ENCODE measurements at places on chromosomes 7 and 10.

- no peak for DNase-seq
Measured at GRCh38 chr10:131141645-131142516, 169.6 kb downstream of the TCERG1L start.

- DNase-seq = no peak
Measured at GRCh38 chr10:79336739-79337138, 10.5 kb upstream of the PPIF start.

DNA sequence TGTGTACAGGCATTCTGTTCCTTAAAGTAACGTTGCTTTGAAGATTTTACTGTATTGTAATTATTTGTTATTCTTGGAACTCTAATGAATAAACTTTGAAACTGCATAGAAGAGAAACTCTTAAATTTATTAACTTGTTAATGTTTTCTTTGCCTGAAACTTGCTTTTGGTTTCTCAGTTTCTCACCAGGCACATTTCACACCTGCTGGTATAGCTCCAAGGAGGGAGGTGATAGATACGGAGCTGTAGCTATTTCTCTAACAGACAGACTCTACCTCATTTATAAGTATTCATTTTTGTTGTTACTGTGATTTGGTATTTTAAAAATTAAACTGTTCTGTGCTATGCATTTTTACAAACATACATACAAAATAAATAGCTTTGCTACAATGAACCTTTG lies 32.7 kb downstream of the R3HCC1L start:
- no peak for DNase-seq

DNA sequence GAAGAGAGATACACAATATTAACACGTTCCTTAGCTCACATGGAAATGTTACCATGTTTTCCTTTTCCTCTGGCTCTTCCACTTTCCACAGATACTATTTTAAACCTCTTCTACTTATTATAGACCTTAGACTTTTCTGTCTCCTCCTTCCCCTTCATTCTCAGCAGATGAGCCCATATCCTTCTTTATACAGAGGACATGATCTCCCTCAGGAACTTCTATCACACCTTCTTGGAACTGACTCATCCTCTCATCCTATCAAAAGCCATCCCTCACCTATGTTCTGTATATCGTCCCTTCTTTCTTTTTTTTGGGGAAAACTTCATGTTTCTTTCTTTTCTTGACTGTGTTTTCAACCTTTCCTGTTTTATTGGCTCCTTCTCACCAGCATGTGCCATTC lies 20.8 kb downstream of the MTPN start:
- DNase-seq = no peak

- no peak for DNase-seq
Measured at GRCh38 chr7:101693498-101694091, 64.5 kb upstream of the MYL10 start.

- no peak for DNase-seq
Measured at GRCh38 chr7:29511851-29512250, 51.8 kb upstream of the PRR15 start.

DNA sequence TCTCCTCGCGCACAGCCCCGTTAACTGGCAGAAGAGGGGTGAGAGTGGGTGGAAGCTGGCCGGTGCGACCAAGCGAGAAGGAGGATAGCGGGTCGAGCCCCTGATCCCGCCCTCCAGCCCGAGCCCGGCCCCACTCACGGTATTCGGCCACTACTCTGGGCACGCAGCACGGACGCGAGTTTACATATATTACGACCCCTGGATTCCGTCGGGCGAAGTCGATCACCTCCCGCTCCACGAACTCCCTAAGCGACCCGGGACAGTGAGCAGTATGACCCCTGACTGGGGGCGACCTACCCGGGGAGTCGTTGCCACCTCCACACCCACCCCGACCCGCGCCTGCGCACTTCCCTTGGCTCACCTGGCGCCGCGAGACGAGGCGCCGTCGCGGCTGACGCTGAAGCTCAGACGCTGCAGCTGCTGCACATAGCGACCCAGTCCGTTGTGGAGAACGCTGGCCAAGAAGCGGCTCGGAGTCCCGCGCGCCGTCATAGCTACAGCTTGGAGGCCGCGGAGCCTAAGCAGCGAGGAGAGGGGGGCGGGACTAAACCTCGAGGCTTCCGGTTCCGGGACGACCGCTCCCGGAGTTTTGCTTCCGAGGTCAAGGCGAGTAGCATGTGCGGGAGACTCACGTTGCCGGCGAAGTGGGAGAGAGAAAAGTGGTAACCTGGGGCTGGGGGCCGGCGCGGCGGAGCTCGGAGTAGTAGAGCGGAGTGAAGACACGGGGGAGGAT lies at the start of the genes MRPL43 and TWNK:
TSS of gene MRPL43 (minus strand) at position 546 of the 733 bp plus-strand sequence. CDS start at position 492, 54 bp downstream.
TSS of gene TWNK (plus strand) at position 592 of the 733 bp plus-strand sequence. CDS start 668 bp downstream, outside the sequence.
- DNase-seq = peak; percentile 60

DNA sequence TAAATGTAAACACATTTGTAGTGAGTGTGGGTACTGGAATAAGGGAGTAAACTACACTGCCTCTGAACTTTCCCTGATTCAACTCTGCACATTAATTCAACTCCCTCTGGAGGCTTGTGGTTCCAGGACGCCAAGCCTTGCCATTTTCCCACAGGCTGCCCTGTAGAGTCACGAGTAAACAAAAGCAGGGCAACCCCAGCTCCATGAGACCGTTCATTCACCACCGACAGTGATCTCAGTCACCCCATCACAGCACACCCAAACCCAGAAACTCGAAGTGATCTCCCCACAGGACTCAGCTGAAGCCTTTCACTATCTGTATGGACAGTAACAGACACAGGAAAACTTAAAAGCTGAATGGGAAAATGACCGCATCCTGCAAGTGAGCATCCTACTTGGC lies 218.8 kb upstream of the FRMD4A start:
- DNase-seq = no peak

- DNase-seq = no peak
Measured at GRCh38 chr7:85041605-85042216, 145.1 kb downstream of the SEMA3D start.

DNA sequence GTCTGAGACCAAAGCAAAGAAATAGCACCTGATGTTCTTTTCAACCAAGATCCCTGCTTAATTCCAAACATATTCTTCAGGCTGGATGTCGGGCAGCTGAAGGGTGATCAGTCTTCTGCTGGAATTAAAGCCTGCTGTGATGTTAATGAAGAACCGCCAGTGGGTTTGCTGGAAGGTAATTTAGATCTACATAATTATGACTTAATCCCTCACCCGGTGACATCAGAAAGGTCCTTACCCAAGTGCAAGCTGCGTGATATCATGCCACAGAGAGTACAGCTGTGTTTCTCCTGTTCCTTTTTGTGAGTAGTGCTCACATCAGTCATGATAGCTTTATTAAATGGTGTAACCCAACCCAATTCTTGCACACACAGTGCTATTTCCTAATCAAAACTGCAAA lies 29.1 kb upstream of the LRGUK start:
- DNase-seq = no peak

GRCh38 chr7:156058248-156058647 lies 246.0 kb upstream of the SHH start:
- DNase-seq = no peak

GRCh38 chr7:98105942-98106544 lies 619 bp upstream of the LMTK2 start:
- DNase-seq = no peak

GRCh38 chr7:76069238-76069638 lies 21.3 kb downstream of the MDH2 start:
- DNase-seq = no peak

DNA sequence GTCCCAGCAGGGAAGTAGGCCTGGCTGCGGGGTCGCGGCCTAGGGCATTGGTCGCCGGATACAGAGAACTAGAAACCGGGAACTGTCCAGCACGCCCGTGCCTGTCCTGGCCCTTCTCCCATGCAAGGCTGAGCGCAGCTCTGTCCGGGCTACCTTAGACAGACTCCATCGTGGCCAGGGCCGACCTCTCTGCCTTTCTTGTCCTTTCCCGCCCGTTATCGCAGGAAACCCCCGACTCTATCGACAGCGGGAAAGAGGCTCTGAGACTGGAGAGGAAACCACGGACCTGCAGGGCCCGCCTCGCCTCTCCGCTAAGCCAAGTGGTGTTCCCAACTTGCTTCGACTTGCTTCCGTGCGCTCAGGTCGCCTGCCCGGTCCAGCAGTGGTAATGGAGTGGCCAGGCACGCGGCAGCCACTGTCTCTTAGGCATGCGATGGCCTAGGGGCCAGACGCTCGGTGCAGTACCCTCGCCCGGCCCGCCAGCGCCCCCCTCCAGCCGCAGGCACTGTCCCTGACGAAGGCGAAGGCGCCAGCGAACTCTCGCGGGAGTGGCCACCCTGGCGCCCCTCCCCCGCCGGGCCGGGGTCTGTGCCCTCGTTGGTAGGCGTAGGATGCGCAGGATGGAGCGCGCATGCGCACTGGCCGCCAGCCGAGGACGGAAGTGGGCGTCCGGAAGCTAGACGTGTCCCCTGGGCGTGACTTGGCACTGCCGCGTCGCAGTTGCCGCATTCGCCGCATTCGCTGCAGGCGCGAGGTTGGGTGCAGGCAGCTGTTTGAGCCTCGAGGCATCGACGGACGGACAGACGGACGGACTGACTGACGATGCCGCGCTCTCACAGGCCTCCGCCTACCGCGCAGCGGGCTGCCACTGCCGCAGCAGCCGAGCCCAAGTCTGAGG lies 54.4 kb downstream of the MCMBP start:
- DNase-seq = no peak

GRCh38 chr7:143385891-143386781 lies 5.0 kb downstream of the ZYX start:
- no peak for DNase-seq

GRCh38 chr7:30143748-30144251 lies 9.0 kb downstream of the MTURN start:
- DNase-seq = no peak

DNA sequence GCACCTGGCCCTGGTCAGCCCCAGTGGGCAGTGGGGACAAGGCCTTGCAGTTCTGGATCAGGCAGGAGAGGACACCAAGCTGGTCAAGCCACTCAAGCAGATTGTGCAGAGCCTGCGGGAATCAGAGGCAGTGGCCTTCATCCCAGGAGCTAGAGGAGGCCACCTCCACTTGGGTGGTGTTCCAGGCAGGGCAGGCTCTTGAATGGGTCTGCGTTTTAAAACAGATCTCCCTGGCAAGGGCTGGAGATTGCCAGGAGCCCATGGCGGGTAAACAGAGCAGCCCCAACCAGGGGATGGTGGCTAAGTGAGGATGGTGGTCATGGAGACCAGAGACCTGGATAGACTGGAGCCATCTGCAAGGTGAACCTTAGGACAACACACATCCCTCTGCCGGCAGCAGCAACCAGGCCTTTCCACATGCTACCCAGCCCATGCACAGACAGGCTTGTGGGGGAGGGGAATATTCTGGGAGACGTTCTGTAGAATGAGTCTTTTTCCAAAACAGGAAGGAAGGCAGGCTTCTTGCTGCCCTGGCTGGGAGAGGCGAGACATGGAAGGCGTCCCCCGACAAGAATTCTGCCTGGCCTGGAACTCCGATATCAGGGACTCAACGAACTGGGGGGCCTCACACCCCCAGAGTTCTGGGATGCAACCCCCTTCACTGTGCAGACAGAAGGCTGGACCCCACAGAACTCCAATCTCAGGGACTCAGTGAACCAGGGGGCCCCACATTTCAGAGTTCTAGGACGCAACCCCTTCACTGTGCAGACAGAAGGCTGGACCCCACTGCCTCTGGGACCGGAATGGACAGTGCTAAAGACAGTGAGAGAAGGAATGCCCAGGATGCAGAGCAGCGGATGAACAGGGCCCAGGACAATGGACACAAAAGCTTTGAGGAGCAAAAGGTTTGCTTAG lies 264.8 kb downstream of the PTPRN2 start:
- DNase-seq = no peak

GRCh38 chr10:128158021-128158795 lies 32.0 kb upstream of the MKI67 start:
- DNase-seq = no peak

- DNase-seq = no peak
Measured at GRCh38 chr7:68524126-68524525, 1074.1 kb upstream of the AUTS2 start.

DNA sequence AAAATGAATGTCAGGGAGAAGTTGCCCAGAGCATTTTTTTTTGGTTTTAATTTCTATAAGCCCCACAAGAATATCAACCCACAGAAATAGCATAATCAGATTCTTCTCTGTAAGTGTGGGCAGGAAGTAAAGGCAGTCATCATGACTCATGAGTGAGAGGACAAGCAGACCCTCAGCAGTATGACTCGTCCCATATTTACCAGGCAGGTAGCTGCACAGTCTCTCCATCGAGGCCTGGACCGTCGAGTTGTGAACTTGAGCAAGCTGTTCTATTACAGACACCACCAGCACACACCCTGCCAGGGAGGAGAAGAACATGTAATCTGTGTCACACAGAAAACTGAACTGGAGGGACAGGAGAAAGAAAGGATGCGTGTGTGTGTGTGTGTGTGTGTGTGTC lies 37.8 kb downstream of the AOAH start:
- peak; percentile 49 for DNase-seq

DNA sequence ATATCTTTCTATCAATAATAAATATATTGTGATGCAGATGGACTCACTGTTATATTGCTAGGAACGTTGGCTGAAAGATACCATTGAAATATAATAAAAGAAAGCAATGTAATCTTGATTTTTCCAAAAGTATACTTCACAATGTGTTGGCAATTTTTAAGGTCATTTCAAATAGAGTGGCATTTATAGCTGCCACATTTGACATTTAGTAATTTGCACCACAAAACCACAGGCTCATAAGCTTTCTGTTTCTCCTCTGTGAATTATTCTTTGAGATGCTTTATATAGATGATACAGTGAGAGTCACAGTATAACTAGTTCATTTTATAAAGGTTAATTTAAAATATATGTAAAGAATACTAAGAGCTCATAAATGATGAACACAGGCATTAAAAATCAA lies 44.6 kb downstream of the TMEM168 start:
- no peak for DNase-seq

- DNase-seq = no peak
Measured at GRCh38 chr7:51261950-51262795, 54.4 kb downstream of the COBL start.

- no peak for DNase-seq
Measured at GRCh38 chr10:46227936-46228562, 58.7 kb upstream of the ANTXRL start.

- no peak for DNase-seq
Measured at GRCh38 chr10:71357792-71358265, 38.8 kb downstream of the SLC29A3 start.

DNA sequence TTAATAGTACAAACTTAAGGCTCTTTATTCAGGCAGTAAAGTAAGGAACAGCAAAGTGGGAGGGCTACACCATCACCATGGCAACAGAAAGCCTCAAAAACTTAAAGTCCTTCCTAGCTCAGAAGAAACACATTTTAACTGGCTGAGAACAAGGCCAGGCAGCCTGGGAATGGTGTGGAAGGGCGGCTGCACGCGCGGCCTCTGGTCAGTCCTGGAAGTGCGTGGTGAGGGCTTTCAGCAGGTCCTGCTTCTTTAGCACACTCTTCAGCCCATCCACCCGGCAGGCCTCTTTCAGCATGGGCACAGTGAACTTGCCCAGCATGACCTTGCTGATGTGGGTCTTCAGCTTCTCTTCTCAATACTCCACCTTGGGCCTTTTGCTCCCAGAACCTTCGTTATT lies 133.0 kb downstream of the CYP26A1 start:
- DNase-seq = no peak
